ENCODE measurements at places on chromosomes 1 and 21.

DNA sequence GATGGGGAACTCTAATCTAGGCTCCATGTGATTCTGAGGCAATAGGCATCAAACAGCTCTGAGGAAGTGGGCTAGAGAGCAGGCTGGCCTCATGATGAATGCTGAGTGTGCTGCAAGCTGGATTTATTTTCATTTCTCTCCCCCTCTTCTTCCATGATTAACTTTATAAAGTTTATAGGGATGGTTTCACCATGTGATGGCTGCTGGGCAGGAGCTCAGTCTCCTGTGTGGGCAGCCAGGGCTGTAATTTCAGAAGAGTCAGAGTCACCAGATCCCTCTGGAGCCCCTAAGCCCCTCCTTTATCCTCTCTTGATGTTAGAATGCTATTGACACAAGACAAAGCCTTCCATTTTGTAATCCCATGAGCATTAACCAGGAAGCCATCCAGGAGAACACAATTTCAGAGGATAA, 143.6 kb downstream of the CNIH3 start:
- DNase-seq: no peak

GRCh38 chr1:38815903-38816627, 43.5 kb downstream of the RRAGC start:
- no peak for DNase-seq

DNA sequence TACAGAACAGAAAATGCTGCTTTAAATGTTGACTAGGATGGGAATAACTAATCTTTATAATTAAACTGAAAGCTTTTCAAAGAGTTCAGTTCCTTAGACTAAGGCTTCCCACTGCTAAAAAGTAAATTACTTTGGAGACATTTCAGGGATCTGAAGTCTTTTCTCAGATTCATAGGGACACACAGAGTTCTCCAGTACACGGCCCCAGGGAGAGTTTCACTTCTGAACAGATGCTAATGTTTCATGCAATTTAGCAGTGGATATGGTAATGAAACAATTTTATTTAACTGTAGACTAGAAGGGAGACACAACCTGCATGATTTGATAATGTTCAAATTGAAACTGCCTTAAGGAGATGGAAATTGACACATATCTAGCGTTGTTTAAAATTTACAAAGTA, 1282.6 kb downstream of the NCAM2 start:
- DNase-seq: no peak

DNA sequence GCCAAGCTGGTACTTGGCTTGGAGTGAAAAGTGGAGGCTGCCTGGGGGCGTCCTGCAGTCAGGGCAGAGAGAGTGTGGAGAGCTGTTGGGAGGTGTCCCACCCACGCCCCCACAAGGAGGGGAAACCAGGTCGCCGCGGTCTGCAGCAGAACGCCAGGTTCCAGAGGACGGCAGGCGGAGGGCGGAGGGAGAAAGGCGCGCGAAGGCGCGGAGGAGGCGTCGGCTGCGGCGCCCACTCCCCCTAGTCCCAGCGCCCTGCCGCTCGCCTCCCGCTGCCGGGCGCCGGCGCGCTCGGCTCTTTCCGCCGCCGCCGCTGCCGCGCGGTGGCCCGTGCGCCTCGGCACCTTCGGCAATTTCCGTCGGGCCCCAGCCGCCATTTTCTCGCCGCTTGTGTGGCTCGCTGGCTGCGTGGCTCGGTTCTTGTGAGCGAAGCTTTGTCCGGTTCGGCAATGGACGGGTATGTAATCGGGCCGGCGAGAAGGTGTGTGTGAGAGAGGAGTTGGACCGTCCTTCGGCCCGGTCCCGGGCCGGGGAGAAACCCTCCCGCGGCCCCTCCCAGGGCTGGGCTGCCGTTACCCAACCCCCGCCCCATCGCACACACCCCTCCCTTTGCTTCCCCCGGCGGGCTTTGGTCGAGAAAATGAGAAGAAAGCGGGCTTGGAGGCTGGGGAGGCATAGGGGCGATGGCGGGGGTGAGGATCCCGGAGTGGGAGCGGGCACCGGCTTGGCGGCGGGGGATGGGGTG, at the start of gene PTBP2:
Gene PTBP2 (plus strand): TSS at position 369 of the 745 bp plus-strand sequence. CDS start 81 bp downstream, at position 450.
- peak; percentile 86 for DNase-seq

- DNase-seq: no peak
Observed at GRCh38 chr1:206946261-206946660, at the start of gene PIGR. Gene PIGR, minus strand, starts transcription at chr1:206946466. Its CDS starts 5,935 bp downstream, at chr1:206940531.

- DNase-seq: no peak
Observed at GRCh38 chr1:92317836-92318493, 19.1 kb downstream of the RPAP2 start.

DNA sequence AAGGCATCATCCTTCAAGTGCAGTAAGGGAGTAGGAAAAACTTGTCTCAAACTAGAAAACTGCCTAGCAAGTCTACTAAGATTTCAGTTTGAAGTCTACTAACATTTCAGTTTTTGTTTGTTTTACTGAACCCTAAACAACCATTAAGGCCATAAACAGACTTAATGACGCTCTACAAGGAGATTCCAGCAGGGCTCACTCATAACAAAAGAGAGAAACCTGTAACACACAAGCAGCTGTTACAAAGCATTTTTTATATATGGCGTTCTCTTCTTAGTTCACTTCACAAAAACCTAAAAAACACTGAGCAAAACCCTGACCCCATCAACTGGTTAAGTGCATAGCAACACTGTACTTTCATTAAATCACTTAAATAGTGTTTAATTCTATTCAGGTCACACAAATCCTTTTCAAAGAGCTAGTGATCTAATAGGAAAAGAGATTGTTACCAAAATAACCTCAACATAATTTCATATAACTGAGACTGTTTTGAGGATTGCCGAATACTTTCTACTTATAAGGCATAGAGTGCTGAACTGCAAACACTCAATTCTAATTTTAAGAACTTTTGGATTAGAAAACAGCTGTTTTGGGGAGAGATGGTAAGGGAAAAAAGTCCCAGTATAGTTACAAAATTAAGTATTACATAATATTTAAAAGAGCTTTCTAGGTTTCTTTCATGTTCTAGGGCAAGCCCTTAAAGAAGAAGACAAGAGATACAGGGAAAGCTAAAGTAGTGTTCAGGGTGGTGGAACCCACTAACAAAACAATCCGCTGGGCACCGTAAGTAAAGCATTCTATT, 1.4 kb downstream of the B3GALNT2 start:
- DNase-seq: no peak

GRCh38 chr21:15406791-15407190, 323.0 kb upstream of the USP25 start:
- no peak for DNase-seq

DNA sequence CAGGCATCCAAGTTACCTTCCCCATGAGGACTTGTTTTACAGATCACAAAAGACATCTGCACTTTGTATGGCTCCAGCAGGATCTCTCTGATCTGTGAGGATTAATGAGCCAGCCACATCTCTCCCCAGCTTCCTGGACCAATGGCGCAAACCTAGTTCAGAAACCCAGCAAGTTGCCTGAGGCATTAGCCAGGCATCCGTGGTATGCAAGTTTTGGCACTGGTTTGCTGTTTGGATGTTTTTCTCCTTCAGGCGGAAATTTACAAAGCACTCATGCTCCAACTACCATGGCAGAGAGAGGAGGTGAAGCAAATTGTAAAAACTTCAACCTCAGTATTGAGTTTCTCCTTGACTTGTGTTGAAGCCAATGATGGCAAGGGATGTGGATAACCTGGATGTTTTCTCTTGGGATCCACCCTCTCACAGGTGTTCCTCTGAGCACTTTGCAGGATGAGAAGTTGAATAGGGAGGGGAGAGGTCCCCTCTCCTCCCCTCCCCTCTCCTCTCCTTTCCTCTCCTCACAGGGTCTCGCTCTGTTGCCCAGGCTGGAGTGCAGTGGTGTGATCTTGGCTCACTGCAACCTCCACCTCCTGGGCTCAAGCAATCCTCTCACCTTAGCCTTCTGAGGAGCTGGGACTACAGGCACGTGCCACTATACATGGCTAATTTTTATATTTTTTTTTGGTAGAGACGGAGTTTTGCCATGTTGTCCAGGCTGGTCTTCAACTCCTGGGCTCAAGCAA, 25.6 kb upstream of the ENO1 start:
- DNase-seq: peak; percentile 10

DNA sequence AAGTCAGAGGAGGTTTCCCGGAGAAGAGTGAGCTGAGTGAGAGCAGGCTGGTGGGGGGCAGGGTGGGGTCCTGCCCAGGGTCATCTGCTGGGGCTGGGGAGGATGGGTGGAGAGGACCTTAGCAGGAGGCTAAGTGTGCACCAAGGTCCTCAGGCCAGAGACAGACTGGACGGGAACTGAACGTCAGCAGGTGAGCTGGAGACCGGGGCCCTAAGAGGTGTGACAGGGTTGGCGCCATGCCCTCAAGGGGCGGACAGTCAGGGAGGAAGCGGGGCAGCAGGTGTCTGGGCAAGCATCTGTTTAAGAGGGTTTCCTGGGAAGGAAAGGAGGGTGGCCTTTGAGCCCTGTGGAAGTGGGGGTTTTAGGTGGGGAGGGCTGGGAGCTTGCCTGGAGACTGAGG, 13.6 kb upstream of the PTPN7 start:
- DNase-seq: no peak

DNA sequence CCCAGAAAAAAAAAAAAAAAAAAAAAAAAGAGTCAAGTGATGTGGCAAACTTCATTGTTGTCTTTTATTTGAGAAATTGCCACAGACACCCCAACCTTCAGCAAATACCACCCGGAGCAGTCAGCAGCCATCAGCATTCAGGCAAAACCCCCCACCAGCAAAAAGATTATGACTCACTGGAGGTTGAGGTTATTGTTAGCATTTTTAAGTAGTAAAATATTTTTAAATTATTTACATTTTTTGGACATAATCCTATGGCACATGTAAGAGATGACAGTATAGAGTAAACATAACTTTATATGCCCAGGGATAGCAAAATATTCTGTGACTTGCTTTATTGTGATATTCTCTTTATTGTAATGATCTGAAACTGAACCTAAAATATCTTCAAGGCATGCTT, 95.6 kb downstream of the CENPF start:
- no peak for DNase-seq

- no peak for DNase-seq
Observed at GRCh38 chr1:41621791-41622190, 137.3 kb upstream of the EDN2 start.
